ENCODE measurements at places on chromosomes 4 and X. TPM values are rescaled to one million over a fixed set of nuclear protein-coding genes. Genes with fewer than 3 reads are reported as not detected.

The EPGN gene
- total RNA-seq, result not detected

The LARP1B gene
- 16.1 TPM for total RNA-seq

The LINC00632 gene
- total RNA-seq, result 123 TPM

The SPANXN3 gene
- total RNA-seq, result not detected

The REPS2 gene
- 7.6 TPM for total RNA-seq

The GPRASP1 gene
- total RNA-seq, result 4.7 TPM

The MAGEC2 gene
- not detected for total RNA-seq

The NPFFR2 gene
- total RNA-seq, result not detected

The BGN gene
- total RNA-seq, result 84.3 TPM

The DOK7 gene
- total RNA-seq, result 46.7 TPM

The CXorf49 gene
- total RNA-seq, result not detected

The MAGEE1 gene
- total RNA-seq, result 3.3 TPM

The CACNA1F gene
- 0.08 TPM for total RNA-seq

The GNRHR gene
- not detected for total RNA-seq

The SPANXA2 gene
- total RNA-seq, result not detected

The F8A3 gene
- 0.19 TPM for total RNA-seq

The HERC6 gene
- 9.3 TPM for total RNA-seq

The GIMD1 gene
- total RNA-seq, result not detected

The MAGEB2 gene
- total RNA-seq, result not detected

The SHROOM4 gene
- total RNA-seq, result 10.5 TPM

The OR13H1 gene
- not detected for total RNA-seq

The DRD5 gene
- total RNA-seq, result not detected

The CENPC gene
- total RNA-seq, result 9.0 TPM

The AFP gene
- not detected for total RNA-seq

The STBD1 gene
- 24.3 TPM for total RNA-seq

The RBM47 gene
- total RNA-seq, result 2.7 TPM

The PABPC1L2B gene
- not detected for total RNA-seq

The CLDN22 gene
- not detected for total RNA-seq

The EDA gene
- total RNA-seq, result 7.3 TPM

The CDS1 gene
- 1.3 TPM for total RNA-seq

The RAB9B gene
- total RNA-seq, result 29.3 TPM

The STPG2 gene
- total RNA-seq, result not detected

The ARR3 gene
- not detected for total RNA-seq

The GPRIN3 gene
- total RNA-seq, result 9.0 TPM

The ZNF711 gene
- 1.7 TPM for total RNA-seq

The UGT2B10 gene
- not detected for total RNA-seq

The NDUFA1 gene
- 584 TPM for total RNA-seq

The NLRP2B gene
- not detected for total RNA-seq

The F9 gene
- not detected for total RNA-seq

The SAGE1 gene
- total RNA-seq, result not detected

The SOD3 gene
- 64.2 TPM for total RNA-seq
